ENCODE measurements at places on chromosomes 13 and 19.

- no peak for DNase-seq
Observed at GRCh38 chr13:36395280-36395679, 37.0 kb upstream of the CCNA1 start.

DNA sequence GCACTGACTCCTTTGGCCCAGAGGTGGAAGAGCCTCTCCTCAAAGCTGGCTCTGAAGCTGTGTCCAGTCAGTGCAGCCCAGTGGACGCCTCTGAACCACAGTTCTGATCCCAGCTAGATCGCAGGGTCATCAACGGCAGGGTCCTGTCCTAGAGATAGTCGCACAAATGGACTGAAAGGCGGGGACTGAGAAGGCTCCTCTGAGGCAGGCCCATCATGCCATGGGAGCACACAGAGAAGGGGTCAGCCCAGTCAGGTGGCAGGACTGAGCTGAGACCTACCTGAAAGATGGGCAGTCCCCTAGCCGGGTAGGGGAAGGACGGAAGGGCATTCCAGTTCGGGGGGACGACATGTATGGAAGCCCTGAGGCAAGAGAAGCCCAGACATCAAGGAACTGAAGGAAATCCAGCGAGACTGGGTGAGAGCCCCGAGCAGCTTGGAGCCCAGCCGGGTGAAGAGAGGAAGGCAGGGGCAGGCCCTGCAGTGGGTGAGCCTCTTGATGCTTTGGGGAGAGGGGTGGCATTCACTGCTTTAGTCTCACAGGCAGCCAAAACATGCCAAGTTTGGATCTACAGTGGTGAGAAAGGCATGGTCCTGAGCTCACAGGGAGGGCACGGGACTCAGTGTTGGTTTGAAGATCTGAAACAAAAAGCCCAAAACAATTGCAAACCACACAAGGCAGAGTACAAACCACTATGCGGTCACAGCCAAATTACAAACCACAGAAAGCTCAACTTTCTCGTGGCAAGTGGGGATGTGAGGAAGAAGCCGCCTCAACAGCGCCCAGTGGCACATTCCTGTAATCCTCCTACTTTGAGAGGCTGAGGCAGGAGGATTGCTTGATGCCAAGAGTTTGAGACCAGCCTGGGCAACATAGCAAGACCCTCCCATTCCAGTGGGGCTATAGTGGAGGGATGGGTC lies 10.0 kb downstream of the CALM3 start:
- DNase-seq, result no peak

DNA sequence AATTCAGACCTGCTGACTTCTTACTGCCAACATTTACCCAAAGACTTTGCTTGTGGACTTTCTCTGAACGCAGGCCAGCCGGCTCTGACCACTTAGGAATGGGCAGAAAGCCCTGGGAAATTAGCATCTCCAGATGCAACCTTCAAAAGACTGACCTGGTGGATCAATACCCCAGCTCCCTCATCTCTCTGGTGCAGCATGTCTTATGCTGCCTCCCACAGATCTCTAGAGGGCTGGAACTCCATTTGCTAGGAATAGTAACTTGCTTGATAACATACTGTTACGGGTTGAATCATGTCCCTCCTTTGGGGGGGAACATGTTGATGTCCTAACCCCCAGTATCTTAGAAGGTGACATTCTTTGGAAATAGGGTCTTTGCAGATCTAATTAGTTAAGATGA lies 12.9 kb upstream of the SLC25A41 start:
- no peak for DNase-seq

- no peak for DNase-seq
Observed at GRCh38 chr19:34457446-34457845, 24.1 kb upstream of the WTIP start.

GRCh38 chr13:101624210-101624922 lies 171.9 kb downstream of the ITGBL1 start:
- DNase-seq, result no peak

GRCh38 chr13:98519976-98520375 lies 56.9 kb downstream of the STK24 start:
- DNase-seq, result no peak

GRCh38 chr19:31575846-31576335 lies 226.7 kb upstream of the TSHZ3 start:
- DNase-seq, result no peak

DNA sequence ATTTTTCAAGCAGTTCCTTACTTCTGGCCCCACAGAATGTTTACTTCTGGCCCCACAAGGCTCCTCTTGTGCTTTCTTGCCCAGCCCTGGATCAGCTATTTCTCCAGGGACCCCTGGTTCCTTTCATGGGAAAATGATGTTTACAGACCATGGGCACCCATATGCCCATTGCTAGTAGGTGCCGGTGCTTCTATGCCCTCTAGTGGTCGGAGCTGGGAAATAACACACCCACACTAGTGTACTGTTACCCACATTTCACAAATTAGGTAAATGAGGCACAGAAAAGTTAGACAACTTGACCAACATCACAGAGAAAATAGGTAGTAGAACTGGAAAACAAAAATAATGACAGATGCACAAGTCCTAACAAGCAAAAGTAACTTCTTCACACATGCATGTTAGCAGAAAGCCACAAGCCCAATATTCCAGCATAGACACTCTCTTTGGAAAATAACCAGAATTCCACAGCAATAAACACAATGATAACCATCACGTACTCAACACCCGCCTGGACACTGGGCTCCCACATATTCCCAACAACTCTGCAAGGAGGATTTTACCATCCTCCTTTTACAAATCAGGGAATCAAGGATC lies 1.3 kb upstream of the CEACAM6 start:
- peak; percentile 17 for DNase-seq

DNA sequence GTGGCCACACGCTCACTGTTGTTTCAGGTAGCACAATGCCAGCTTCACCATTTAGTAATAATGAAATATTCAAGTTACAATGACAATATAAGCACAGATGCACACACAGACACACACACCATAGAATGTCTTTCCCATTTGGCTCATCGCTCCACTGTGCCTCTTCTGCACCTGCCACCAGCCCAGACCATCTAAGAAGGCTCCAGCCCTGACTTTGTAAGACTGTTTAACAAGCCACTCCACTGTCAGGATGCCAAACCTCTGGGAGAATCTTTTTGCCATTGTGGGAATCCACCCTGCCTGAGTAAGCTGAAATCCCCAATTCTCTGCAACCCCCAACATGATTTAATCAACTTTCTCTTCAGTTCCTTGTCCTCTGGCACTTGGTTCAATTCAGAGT lies 60.6 kb downstream of the LHFPL6 start:
- DNase-seq, result no peak

- no peak for DNase-seq
Observed at GRCh38 chr19:32802840-32803239, 66.7 kb downstream of the SLC7A9 start.

DNA sequence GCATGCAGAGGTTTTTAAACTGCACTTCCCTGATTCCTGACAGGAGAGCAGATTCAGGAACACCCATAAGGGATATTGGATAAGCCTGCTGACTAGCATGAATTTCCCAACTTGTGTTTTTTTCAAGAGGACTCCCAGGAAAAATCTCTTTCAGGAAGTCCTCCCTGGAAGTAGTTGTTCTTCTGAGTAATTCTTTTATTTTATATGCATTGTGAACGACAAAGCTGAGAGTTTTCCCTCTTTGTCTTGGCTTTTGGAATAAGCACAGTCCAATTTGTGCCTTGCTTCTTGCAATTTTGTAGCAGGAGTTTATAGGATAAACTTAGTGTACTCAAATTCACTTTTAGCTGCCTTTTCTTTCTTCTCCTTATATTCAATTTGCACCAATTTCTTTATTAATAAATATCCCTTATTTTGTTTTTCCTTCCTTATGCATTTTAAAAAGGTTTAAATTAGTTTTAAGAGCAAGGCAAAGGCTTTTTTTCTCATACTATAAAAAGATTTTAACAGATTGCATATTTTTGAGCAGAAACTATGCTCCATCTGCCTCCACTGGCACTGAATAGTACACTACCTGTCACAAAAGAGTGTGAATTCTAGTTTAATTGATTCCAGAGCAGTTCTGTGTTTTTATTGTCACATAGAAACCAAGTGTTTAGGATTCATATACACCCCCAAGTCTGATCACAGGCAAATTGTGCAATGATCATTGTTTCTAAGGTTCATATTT lies 543.3 kb upstream of the SPRY2 start:
- no peak for DNase-seq

- no peak for DNase-seq
Observed at GRCh38 chr19:48121909-48122371, 11.3 kb upstream of the PLA2G4C start.
